Hematopoietic multipotent progenitor cell treated with erythropoietin and hydrocortisone succinate and interleukin-3 and kit ligand, for 6 days (in vitro differentiated cells): ENCODE measurements at places on chromosomes 12 and 14.

DNA sequence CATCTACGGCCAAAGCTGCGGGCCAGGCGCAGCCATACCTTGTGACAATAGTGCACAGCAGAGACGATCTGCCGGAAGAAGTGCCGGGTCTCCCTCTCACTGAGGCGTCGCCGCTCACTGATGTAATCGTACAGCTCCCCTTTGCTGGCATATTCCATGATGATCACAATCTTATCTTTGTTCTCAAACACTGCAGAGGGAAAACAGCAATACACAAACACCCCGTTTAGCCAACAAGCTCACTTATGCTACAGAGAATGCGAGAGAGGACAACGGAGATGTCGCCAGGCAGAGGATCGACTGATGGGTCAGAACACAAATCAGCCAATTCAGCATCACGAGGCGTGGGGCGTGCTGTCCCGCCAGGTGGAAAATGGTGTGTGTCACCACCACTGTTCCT, 52.1 kb downstream of the NUAK1 start:
- DNase-seq, result no peak

DNA sequence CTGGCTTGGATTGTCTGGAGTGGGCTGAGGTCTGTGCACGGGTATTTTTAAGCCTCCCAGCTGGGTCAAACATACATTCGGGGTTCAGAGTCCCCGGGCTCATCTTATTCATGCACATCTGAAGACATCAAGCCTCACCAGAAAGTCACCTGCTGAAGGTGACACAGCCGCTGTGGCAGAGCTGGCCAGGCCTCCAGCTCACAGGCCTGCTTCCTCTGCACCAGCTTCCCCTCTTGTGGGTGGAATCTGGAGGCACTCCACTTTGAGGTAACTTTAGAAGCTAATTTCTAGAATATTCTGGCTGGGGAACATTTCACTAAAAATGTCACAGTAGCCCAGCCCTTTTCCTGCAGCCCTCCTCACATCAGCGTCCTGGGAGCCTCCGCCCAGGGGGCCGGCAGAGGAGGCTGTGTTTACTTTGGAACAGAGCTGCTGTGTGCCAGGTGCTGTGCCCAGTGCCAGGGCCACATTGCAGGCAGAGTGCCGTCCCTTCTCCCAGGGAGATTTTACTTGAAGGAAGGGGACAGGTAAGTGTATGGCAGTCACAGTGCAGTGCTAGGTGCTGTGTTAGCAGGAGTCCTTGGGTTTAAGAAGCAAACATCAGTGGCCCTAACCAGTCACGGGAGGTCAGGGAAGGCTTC, 62.2 kb downstream of the TSPAN11 start:
- no peak for DNase-seq

GRCh38 chr12:84738481-84738972, 174.1 kb downstream of the SLC6A15 start:
- no peak for DNase-seq

GRCh38 chr14:64639340-64639821, 64.8 kb upstream of the PLEKHG3 start:
- DNase-seq, result no peak

DNA sequence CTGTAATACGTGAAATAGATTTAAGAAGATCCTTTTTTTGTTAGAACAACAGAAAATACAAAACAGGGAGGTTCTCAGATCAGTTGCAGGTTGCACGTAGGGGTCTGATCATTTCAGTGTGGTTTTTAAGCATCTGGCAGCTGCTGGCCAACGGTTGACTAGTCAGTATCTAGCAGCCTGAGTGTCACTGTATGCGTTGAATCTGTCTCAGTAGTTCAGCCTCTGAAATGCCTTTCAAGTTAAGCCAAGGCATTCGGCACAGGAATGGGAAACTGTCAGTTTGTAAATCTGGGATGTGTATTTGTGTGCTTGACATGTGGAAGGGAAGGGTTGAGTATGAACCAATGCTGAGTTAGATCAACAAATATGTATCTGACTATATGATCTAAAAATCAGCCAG, 165.9 kb downstream of the CACNA1C start:
- DNase-seq, result no peak

DNA sequence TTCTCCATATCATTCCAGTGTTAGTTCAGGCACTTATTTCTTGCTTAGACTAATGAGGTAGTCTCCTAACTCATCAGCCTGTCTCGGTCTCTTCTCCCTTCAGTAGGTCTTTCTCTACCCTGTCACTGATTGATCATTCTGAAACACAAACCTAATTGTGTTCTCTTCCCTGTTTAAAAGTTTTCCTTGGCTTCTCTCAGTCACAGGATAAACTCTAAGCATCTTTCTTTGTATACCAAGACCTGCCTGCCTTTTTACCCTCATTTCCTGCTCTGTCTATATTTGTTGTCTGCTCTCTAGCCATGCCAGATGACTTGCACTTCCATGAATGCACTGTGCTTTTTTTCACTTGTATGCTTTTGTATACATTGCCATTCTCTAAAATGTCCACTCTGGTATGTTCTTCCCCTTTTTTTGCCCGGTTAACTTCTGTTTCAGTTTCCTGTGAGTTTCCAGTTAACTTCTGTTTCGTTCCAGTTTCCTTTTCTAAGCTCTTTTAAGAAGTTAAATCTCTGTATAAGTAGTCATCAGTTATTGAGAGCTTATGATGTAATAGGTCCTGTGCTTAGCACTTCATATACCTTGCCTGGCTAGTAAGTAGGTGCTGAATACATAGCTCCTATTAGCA, 12.8 kb downstream of the DIP2B start:
- peak; percentile 68 for DNase-seq

- peak; percentile 49 for DNase-seq
Observed at GRCh38 chr12:116455540-116456329, 103.4 kb upstream of the MAP1LC3B2 start.

- no peak for DNase-seq
Observed at GRCh38 chr14:68140806-68141205, 321.2 kb downstream of the RAD51B start.

DNA sequence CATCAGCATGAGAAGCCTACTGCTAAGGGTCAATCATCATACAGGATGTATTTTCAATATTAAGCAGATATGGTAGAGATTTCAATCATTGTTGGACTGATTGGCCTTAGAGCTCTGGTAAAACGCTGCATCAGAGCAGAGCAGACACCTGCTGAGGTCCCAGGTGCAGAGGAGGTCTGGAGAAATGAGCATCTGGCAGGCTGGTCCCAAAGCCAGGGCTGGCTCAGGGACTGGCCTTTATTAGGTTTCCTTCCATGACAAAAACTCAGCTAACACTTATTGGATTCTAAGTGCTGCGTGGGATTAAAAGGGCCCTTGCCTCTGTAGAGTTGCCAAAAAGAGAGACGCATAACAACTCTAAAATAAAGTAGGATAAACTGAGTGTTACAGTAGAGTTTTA, 29.7 kb downstream of the AKAP6 start:
- DNase-seq, result no peak

DNA sequence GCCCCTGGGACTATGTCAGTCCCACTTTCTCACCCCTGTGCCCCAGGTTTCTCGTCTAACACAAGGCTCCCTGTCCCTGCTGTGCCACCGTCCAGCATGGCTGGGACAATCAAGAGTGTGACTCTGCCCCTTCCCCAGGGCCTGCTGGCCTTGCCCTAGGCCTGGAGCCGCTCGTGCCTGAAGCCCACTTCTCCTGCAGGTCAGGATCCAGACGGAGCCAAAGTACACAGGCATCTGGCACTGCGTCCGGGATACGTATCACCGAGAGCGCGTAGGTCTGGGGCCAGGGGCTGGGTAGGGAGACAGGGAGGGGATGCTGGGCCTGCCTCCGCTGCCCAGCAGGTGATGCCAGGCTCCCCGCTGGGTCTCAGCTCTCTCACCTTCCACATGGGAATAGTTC, 2.8 kb downstream of the SLC25A47 start:
- no peak for DNase-seq

DNA sequence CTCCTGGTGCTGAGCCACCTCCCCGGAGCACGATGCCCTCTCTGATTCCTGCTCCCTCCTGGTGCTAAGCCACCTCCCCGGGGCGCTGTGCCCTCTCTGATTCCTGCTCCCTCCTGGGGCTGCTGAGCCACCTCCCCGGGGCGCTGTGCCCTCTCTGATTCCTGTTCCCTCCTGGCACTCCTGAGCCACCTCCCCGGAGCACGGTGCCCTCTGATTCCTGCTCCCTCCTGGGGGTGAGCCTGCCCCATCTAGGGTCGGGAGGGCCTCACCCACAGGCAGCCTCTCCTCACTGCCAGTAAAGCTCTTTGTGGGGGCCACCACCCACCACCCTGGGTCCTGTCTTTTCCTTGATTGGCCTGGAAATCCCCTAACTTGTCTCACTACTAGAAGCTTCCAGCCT, 327.6 kb upstream of the SFSWAP start:
- no peak for DNase-seq

GRCh38 chr12:116677202-116677661, 60.6 kb downstream of the SPRING1 start:
- DNase-seq, result peak; percentile 72

DNA sequence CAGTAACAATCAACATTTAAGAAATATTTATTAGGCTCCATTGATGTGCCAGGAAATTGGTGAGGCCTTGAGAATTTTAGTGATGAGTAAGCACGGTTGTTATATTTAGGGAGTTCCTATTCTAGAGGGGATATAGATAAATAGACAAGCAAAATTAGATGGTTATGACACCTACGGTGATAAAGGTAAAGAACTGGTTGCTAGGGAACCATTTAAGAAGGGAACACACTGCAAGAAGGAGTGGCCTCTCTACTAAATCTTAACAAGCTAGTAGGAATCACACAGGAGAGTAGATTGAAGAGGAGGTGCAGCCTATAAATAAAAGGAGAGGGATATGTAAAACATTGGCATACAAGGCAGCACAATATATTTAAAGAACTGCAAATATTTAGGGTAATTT, 155.2 kb downstream of the LRIG3 start:
- no peak for DNase-seq

DNA sequence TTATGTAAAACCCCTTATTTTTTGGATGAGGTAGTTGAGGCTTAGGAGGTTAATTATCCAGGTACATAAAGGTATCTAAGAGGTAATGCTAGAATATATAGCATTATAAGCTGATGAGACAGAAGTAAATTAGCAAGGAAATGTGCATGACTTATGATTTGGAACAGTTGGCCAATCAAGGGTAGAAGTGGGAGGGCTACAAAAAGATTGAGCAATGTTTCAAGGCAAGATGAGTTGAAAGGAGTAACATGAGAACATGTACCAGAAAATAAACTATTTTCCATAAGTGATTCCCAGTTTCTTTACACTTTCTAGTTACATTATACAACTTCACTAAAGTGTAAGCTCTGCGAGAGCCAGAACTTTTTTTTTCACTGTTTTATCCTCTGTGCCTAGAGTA, 290.9 kb downstream of the LRIG3 start:
- DNase-seq, result no peak

GRCh38 chr14:34983148-34983760, 462 bp downstream of the SRP54 start:
- no peak for DNase-seq

DNA sequence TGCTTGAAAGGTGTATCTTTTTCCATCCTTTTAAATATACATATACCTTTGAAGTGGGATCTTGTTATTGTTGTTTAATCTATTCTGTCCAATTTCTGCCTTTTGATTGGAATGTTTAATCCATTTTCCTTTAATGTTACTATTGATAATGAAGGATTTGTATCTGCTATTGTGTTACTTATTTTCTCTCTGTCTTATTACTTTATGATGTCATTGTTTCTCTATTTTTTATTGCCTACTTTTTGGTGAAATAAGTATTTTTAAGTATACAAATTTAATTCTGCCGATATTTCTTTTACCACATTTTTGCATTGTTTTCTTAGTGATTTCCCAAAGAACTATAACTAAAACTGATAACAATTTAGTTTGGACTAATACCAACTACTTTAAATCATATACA, 121.8 kb downstream of the RASSF9 start:
- no peak for DNase-seq

GRCh38 chr14:94165744-94166143, 8.4 kb upstream of the PPP4R4 start:
- no peak for DNase-seq

- peak; percentile 72 for DNase-seq
Observed at GRCh38 chr14:103185051-103186029, 62.1 kb downstream of the TNFAIP2 start.

- no peak for DNase-seq
Observed at GRCh38 chr14:51180577-51180976, 59.5 kb upstream of the TMX1 start.

DNA sequence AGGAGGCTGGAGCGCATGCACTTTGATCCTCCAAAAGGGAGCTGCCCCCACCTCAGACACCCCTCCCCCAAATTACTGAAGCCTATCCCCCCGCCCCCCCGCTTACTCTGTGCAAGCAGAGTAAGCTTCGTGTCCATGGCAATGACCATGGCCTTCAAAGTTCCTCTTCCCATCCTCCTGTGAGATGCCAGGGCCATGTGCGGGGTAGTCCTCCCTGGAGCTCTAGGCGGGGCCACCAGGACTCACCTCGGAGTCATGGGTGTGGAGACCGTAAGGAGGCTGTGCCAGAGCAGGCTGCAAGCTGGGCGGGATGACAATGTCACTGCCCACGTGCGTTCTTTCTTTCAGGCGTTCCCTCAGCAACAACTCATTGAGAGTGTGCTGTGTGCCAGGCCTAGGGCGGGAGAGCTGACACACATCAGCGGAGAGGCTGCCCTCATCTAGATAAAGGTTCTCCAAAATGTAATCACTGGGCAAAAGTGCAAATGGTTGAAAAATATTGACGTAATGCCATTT, 66.8 kb downstream of the C14orf132 start:
- no peak for DNase-seq

GRCh38 chr14:75476274-75476995, 45.8 kb upstream of the BATF start:
- DNase-seq, result no peak

GRCh38 chr12:82648259-82648909, 38.3 kb upstream of the TMTC2 start:
- DNase-seq, result no peak

GRCh38 chr12:107402041-107403022, 283.3 kb upstream of the PWP1 start:
- peak; percentile 78 for DNase-seq

- no peak for DNase-seq
Observed at GRCh38 chr14:106578481-106578880, 1052.1 kb downstream of the TMEM121 start.

DNA sequence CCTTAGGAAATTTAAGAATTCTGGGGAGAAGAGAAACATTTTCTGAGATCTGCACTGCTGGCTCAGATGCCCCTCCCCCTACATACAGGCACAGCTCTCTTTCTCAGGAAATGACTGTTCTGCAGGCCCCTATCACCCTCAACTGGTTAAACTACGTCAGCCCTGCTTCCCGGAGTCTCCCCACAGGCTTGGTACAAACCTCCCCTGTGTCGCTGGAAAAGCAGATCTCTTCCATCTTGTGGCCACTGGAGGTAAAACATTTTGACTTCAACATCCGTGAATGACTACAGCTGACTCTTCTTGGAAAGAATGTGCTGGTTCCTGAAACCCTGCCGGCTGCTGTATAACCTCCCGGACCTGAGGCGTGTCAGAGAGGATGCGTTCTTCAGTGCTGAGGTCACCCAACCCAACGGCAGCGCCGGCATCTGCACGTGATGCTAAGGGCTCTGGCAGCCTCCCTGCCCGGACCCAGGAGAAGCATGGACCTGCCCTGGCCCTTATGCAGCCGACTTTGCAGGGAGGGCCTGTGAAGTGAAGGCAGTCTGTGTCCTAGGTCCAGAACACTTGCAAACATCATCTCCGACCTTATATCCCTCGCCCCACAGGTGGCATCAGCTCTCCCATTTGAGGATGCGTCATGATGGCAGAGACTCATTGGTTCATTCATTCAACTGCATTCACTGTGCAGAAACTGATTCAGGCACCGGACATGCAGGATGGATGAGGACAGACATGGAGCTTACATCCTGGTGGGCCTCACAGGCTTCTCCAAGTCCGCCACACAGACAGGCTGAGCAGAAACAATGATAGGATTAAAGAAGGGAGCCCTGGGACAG, 129.2 kb downstream of the GCH1 start:
- peak; percentile 92 for DNase-seq
